Natural killer cell treated with Interleukin-12 subunit alpha and Interleukin-12 subunit beta and Interleukin-15 and Interleukin-18, amount 100 ng/mL, for 72 hours (primary cell): ENCODE measurements at places on chromosomes 2 and 18. TPM values are rescaled to one million over a fixed set of nuclear protein-coding genes. Genes with fewer than 3 reads are reported as not detected.

GRCh38 chr2:61512768-61513398 lies 25.3 kb downstream of the XPO1 start:
- no peaks in the 10 kb centered on the region for H3K27me3 ChIP-seq
- no peak overlapping the region for H3K27ac ChIP-seq
- peaks cover 15% of the 10 kb centered on the region for H3K4me1 ChIP-seq
- no peak overlapping the region for H3K4me3 ChIP-seq
- H3K36me3 ChIP-seq, result peaks cover 12% of the 10 kb centered on the region

Gene ELOA2
- not detected for total RNA-seq

Gene C2orf78
- total RNA-seq, result not detected

- H3K4me3 ChIP-seq, result no peak overlapping the region
- peaks cover 35% of the 10 kb centered on the region for H3K27me3 ChIP-seq
- H3K36me3 ChIP-seq, result no peaks in the 10 kb centered on the region
- no peak for DNase-seq
Observed at GRCh38 chr2:65622951-65623535, 190.6 kb upstream of the SPRED2 start.

DNA sequence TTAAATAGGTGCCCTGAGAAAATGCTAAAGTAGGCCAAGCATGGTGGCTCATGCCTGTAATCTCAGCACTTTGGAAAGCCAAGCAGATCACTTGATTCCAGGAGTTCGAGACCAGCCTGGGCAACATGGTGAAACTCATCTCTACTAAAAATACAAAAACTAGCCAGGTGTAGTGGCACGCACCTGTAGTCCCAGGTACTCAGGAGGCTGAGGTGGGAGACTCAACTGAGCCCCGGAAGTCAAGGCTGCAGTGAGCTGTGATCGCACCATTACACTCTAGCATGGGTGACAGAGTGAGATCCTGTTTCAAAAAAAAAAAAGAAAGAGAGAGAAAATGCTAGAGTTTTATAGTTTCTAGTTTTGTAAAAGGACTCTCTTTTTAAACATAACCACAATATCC lies 12.0 kb downstream of the ANKRD44 start:
- DNase-seq, result no peak
- H3K4me1 ChIP-seq, result peaks cover 95% of the 10 kb centered on the region
- no peaks in the 10 kb centered on the region for H3K27me3 ChIP-seq
- H3K36me3 ChIP-seq, result peaks cover 56% of the 10 kb centered on the region
- H3K4me3 ChIP-seq, result peak overlapping the region; percentile 95
